ENCODE measurements at places on chromosomes 6 and 20.

DNA sequence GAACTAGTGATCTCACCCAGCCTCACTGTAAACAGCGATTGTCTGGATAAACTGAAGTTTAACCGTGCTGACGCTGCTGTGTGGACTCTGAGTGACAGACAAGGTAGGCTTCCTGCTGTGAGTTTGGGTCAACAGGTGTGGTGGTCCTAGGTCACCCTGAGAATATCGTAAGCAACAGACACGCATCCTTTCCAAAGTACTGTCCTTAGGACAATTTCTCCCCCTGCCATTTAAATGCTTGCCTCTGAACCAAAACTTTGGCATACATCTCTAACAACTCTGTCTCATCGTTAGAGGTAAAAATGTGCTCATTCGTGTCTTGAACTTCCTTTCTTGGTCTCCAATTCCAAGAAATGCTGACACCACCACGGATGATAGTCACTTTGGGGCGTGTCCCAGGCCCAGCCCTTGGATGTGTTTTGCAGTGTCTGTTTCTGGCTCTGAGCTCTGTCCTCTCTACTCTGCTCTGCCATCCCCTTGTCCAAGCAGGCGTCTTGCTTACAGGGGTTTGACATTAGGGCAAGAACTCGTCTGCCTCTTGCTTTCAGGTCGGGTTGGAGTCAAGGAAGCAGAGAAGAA, 95.5 kb downstream of the EYA2 start:
- DNase-seq, result no peak

DNA sequence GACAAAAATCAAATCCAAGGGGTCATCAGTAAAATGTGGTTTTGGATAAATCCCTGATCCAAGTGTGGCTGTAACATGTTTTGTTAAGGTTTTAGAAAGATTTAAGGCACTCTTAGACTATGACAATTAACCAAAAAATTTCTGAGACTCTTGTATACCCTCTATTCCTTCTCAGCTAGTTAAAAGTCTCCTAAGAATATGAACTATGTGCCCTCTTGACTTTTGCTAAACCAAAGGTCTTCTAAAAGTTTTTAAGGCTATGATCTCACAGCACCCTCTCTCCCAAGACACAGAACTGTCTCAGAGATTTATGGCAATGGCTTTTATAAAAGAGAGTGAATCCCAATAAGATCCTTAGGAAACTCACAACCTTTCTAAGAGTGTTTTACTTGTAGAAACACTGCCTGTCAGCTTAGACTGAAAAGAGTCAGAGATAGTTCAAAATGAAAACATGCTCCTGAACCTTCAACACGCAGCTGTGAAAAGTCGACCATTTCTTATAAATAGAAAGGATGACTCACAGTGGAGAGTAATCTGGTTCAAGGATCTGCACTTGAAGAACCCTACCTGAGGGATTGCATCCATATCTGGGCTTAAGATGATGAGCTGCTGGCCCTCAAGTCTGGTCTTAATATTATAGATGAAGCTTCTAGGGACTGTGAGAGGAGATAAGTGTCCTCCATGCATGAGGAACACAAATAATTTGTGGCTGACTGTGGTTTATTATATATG, 388.4 kb upstream of the GJE1 start:
- no peak for DNase-seq

DNA sequence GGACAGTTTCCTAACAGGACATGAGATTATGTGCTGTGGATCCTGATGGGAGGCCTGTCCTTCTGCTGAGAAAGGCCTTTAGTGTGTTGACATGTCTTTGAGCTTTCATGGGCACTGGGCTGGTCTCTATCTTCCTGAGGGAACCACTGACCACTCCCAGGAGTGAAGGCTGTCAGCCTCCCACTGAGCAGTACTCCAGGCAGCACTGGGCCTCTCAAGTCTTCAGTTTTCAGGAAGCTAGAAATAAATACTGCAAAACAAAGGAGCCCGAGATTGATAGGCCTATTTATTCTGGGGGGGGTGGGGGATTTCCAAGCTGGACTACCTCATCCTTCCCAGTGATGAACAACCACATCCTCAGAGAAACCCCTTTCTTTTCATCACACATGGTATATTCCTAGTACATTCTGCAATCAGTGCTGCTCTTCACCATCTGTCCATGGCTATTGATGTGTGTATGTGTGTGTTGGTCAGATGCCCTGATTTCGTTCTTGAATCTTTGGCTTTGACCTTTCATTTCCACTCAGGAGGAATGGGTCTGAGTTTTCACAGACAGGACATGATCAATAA, 180.9 kb upstream of the SPTLC3 start:
- no peak for DNase-seq

- DNase-seq, result peak; percentile 31
These were observed 4.5 kb downstream of the TP53INP2 start for GRCh38 chr20:34708621-34709043.

GRCh38 chr6:9875605-9876353, 539.1 kb downstream of the TFAP2A start:
- DNase-seq, result no peak

GRCh38 chr20:63228806-63229205, 6.9 kb upstream of the BIRC7 start:
- DNase-seq, result no peak

- no peak for DNase-seq
These were observed 22.5 kb upstream of the CST3 start for GRCh38 chr20:23659989-23660837.

DNA sequence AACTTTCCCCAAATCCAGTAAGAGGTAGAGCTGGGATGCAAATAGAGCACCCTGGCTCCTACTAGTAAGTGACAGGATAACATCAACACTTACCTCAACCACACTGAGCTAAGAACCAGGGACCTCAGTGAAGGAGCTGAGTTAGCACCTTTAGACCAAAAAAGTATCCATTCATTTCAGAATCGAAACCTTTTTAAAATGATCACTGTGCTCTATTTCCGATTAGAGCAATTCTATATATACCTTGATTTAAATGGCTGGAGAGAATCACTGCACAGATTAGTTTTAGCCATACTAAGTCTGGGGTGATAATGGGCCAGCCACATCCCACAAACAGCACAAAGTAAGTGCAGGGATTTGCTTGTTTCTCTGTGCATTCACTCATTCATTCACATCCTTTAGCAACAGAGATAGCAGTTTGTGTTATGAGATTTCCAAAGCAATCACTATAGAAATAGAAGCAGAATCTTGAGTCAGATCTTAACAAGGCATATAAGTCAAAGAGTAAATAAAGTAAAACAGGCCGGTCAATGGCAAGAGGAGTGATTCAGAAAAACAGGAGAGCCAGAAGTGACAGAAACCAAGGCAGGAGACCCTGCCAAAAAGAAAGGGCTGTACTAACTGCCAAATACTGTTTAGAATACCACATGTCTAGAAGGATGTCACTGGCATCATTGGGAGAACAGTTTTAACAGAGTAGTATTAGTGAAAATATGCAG, 136.3 kb downstream of the KIF13A start:
- no peak for DNase-seq

DNA sequence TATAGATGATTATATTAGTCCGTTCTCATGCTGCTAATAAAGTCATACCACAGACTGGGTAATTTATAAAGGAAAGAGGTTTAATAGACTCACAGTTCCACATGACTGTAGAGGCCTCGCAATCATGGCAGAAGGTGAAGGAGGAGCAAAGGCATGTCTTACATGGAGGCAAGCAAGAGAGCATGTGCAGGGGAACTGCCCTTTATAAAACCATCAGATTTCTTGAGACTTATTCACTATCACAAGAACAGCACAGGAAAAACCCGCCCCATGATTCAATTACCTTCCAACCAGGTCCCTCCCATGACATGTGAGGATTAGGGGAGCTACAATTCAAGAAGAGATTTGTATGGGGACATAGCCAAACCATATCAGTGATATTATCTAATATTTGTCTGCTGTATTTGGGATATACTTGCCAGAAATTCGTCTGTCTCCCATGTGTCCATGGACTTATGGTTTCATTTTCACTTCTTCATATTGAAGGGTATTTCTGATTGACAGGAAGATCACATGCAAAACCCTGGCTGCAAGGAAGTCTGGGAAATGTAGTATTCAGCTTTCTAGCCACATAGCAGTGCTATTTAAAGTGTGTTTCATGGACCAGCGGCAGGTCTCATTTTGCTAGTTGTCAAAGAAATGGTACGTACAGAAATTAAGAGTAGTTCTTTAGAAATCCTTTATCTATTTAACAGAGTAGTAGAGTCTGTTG, 50.5 kb upstream of the PAK5 start:
- no peak for DNase-seq

- DNase-seq, result no peak
These were observed 16.3 kb downstream of the COL21A1 start for GRCh38 chr6:56230976-56231566.

DNA sequence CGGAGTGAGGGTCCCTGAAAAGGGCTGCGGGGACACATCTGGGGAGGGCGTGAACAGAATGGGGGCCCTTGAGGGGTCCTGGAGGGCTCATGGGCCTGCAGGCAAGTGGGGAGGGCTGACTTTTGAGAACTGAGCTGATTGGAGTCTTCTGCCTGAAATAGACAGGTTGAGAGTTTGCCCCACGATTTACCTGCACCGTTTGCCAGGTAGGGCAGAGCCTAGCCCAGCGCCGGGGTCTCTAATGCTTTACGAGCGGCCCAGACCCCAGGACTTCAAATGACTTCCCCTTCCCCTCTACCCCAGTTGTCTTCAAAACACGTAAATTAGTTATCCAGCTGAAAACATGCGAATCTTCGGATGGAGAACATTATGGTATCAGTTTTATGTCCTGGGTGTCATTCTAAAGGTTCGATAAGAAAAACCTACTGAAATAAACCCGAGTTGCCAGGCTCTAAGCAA, 1.3 kb downstream of the PLCB1 start:
- DNase-seq, result no peak

DNA sequence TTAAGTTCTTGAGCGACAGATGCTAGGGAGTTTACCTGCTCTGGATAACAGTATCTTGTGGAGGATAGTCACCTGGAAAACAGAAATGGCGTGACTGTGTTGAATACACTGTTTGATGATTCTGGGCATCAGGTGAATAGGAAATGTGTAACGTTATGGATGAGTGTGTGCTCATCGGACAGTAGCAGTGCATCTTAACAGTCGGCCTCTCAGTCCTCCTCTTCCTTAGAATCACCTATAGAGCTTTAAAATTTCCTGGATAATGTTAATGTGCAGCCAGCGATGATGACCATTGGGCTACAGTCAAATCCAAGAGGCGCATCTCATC, 217.7 kb downstream of the OR2B2 start:
- DNase-seq, result no peak

GRCh38 chr6:159117563-159117962, 51.6 kb upstream of the FNDC1 start:
- DNase-seq, result no peak

DNA sequence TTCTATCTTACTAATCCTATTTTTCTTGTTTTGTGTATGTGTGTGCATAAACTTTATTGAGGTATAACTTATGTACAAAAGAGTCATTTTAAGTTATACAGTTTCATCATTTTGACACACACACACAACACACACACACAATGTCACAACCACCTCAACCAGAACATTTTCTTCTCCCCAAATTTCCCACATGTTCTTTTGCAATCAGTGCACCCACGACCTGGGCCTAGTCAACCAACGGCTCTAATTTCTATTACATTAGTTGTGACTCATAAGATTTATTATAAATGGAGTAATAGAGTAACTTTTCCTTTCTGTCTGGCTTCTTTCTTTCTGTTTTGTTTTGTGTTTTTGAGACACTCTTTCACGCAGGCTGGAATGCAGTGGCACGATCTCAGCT, 9.8 kb upstream of the POM121L2 start:
- no peak for DNase-seq

DNA sequence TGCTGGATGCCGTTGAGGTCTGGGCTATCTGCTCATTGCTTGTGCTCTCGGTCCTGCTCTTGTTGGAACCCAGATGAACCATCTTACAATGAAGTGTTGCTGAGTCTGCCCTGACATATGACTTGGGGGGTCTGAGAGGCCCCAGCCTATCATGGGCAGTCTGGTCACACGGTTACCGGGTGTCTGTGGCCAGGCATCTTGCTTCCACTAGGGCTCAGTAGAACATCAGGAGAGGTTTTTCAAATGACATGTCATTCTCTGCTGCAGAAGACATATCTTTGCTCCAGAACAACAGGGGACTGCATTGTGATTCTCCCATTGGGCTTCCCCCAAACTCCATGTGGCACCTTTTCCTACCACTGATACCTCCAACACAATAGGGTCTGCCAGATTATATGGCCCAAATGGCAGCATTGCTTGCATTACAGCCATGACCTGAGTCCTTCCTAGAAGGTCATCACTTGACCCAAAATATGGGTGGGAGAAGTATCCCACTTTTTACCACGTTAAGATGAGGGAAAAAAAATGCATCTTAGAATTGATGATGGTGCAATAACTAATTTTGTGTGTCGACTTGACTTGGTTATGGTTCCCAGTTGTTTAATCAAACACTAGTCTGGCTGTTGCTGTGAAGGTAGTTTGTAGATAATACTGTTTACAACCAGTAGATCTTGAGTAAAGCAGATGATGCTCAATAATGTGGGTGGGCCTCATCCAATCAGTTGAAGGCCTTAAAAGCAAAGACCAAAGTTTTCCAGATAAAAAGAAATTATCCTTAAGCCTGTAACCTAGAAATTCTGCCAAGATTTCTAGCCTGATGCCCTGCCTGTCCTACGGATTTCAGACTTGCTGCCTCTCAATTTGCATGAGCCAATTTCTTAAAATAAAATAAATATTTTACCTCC, 241.0 kb downstream of the QKI start:
- DNase-seq, result no peak

- no peak for DNase-seq
These were observed 62.7 kb downstream of the COL12A1 start for GRCh38 chr6:75143191-75143590.

DNA sequence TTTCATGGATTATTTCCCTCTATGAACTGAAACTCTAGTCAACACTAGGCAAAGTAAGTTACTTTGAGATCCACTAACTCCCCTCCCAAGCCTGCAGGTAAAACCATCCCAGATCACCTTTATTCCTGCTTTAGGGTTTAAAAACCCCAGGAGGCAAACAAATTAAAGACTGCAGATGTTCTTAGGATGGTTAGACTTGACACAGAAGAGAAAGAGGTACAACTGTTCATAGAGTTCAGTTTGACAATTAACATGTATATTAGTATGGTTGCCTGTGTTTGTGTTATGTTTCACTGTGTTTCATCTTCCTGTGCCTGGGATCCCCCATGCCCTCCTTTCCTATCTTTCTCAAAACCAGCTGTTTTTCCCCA, 53.5 kb downstream of the RREB1 start:
- DNase-seq, result no peak

GRCh38 chr20:20225325-20226043, 142.4 kb upstream of the INSM1 start:
- no peak for DNase-seq

- DNase-seq, result no peak
These were observed 48.1 kb downstream of the NOL4L start for GRCh38 chr20:32536851-32537656.

DNA sequence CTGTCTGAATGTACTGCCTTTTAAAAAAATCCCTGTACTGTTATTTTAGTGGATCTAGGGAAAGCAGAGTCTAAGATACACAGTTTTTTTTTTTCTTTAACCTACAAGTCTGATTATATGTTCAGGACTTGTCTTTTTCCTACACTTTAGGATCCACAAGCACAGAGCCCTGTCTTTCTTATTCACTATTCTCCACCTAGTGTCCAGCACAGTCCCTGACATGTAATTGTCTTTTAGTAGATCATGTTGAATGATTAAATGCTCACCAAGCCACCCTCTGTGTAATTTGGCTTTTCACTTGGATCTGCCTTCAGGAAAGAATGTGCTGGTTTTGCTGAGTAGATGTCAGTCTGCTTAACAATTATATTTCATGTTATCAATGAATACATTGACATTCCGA, 35.8 kb upstream of the YWHAB start:
- DNase-seq, result no peak

GRCh38 chr6:148218542-148219258, 123.9 kb upstream of the SASH1 start:
- DNase-seq, result no peak

- DNase-seq, result no peak
These were observed 157.6 kb upstream of the RPS6KA2 start for GRCh38 chr6:166784691-166785090.

All from stimulated activated CD8-positive, alpha-beta memory T cell treated with anti-CD3 and anti-CD28 coated beads, Interleukin-4, amount 100 ng/mL, for 24 hours (primary cell).